ENCODE measurements at places on chromosomes 3 and 15.

- no peak for DNase-seq
Observed at GRCh38 chr15:87660251-87661129, 596.0 kb downstream of the NTRK3 start.

- DNase-seq, result peak; percentile 69
Observed at GRCh38 chr3:36906504-36907149, 38.2 kb downstream of the TRANK1 start.

- peak; percentile 70 for DNase-seq
Observed at GRCh38 chr3:64216274-64217147, 8.8 kb downstream of the PRICKLE2 start.

DNA sequence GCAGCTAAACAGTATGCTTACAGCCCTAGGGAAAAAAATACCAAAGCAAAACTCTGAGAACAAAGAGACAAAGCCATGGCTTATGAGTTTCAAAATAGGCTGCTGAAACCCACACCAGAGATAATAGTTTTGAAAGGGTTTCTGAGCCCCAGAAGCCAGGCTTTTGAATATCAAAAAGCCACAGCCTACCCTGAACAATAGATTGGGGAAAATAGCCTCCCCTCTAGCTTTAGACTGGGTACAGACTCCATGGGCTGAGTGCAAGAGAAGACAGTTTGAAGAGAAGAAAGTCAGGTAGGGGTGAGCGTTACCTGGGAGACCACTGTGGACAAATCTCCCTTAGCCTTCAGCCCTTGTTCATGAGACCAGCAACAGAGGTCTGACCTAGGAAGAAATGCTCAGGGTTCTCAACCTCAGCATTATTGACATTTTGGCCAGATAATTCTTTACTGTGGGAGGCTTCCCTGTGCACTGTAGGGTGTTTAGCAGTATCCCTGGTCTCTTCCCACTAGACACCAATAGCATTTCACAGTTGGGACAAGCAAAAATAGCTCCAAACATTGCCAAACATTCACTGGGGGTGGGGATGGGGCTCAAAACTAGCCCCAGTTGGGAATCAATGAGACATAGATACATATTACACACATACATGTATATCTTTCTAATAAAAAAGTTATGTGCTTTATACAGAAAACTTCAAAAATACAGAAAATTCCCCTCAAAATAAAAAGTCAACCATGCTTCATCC is 11.6 kb upstream of the TAFA4 start:
- DNase-seq, result no peak

DNA sequence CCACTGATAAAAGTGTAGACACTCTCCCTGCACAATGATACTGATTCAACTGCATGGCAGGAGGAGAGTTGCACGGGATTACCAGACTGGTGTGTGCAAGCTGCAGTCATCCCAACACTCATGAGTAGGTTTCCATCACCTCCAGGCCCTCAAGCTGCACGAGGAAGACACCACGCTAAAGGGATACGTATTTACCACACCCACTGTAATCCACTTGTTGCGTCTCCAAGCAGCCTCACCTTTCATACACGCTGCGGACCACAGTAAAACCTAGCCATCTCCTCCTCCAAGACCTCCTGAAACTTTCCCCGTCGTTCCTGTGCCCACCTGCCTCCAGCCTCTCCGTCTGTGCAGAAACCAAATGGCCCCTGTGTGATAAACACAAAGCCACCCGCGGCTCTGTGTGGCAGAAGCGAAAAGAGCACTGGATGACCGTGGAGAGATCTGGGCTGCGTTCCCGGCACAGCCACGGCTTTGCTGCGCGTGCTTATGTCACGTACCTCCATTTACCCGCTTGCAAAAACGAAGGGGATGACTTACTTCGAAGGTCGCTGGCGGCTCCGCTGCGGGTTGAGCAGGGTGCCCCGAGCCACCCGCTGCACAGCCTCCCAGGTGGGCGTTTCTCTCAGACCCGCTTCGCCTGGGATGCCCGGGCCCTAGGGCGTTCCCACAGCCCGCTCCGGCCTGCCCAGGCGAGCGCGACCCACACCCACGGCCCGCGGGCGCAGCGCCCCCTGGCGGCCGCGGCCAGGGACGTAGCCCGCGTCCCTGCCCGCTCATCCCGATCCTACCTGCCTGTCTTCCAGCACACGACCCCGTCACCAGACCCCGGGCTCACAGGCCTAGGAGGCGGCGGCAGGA is 643 bp downstream of the ABCC5 start:
- DNase-seq, result peak; percentile 51

GRCh38 chr3:134228035-134228434 is 22.6 kb downstream of the RYK start:
- DNase-seq, result peak; percentile 22

- DNase-seq, result no peak
Observed at GRCh38 chr15:78168608-78169007, 19.4 kb downstream of the IDH3A start.

DNA sequence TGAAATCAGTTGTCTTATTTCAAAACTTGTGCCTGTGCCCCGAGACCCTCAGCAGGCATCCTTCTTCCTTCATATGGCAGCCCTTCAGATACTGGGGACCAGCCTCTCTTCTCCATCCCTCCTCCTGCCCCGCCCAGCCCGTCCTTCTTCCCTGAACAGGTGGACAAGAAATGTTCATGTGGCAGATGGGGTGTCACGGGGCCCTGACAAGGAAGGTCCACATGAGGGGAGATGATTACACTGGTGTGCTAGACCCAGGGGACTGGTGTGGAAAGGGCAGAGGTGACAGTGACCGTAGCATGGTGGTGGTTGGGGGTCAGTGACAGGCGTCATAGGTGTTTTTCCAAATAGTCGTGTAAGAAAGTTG is 150.9 kb downstream of the CHDH start:
- DNase-seq, result no peak
